ENCODE measurements at places on chromosomes 12 and 14.

- DNase-seq: no peak
Observed at GRCh38 chr14:93462479-93462878, 31.7 kb downstream of the UNC79 start.

DNA sequence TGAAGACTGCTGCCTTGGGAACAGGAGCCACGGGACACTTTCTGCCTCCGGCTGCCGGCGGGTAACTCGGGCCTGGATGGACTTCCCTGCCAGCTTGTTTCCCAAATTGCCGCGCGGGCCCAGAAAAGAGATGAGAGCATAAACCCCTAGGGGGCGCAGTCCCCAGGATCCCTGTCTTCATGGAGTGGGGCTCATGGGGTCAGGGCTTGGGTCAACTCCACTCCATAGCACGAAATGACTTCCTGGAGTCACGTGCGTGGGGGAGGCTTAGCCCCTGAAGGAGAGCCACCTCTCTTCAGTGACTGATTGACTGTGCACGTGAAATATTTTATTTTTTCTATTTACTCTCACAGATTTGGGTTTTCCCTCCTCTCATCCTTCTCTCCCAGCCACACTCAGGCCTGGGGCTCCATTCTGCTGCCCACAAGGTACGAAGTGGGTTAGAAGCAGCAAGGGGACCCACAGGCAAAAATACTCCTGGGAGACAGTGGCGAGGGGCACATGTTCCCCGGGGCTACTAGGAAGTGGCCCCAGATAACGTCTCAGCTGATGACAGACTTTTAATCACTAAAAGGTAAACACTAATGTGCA lies 10.0 kb downstream of the PGF start:
- peak; percentile 44 for DNase-seq

DNA sequence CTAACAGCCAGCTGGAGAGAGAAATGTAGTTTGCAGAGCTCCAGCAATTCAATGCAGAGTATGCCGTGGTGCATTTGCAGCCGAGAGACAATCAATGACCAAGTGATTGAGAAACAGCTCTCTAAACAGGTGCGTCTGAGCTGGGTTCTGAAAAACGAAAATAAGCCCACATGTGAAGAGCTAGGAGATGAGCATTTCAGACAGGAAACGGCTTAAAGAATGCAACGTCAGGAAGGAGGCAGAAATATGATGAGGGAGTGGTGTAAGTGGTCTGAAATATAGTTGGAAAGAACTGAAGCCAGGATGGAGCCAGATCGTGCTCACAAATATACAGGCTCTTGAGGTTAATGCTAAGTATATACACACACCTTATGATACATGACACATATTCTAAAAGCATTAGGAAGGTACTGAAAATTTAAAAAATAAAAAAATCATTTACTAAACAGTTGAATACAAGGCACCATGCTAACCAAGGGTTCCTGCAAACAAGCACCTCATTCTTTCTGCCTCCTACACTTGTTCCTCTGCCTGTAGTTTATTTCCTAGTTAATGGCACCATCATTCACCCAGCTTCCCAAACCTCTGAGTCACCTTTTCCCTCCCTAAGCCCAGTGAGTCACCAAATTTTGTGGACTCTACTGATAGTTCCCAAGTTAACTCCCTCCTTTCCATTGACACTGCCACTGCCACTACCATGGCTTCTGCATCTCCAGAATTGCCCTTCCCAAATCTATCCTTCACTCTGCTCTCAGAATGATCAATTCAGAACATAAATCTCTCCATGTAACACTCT lies 2.3 kb upstream of the GARIN2 start:
- DNase-seq: peak; percentile 86

- no peak for DNase-seq
Observed at GRCh38 chr12:97912943-97913342, 450.3 kb downstream of the RMST start.

GRCh38 chr12:130333341-130333740 lies 4.3 kb upstream of the PIWIL1 start:
- no peak for DNase-seq

DNA sequence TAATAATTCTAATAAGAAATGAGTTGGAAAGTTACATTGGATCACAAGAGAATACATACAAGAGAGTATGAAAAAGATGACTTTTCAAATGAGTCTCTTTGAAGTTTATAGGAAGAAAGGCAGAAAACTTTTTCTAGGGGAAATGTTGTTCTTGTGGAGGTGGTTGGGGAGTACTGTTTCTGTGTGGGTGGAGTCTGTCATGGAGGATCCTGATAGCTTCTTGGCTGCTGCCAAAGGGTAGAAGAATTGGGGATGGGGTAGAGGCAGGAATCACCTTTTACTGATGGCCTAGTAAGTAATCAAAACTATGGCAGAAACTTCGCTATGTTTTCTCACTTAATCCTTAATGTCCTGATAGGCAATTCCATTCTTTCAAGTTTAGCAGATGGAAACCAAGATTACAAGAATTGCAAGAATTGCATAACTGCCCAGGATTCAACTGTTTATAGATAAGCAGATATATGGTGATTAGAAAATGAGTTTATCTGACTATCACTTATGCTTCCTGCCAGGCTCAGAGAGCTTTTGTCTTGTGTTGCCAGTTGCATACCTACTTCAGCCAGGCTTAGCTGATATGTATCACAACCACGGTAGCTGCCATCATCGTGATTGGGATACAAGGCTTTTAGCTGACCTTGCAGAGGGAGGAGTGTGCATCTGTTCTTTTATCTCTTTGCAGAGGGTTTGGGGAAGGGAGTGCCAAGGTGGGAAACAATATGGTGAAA lies 463.9 kb downstream of the TMTC2 start:
- no peak for DNase-seq

All from astrocyte of the hippocampus (primary cell).